ENCODE measurements at places on chromosomes 3 and 15.
A peak's percentile ranks its signal among the peaks of the same experiment; 100 is the strongest.

GRCh38 chr15:35857567-35858226, 311.7 kb upstream of the DPH6 start:
- no peak for DNase-seq

DNA sequence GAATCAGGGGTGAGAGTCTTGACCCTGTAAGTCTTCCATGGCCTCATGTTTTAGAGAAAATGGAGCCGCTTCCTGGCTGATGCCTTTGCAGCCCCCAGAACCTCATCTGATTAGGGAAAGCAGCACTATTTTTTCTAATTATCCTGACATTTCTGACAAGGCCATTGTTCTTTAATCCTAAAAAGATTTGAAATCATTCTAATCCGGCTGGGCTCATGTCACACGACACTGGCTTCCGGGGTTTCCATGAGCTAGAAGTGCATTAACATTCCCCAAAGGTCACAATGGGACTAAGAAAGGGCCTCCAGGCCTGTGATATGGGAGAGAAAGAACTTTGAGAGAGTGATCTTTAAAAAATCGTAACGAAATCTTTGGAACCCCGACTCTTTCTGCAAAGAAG, 33.1 kb downstream of the RBP2 start:
- no peak for DNase-seq

- no peak for DNase-seq
Measured at GRCh38 chr3:125644036-125645005, 49.0 kb upstream of the OSBPL11 start.

DNA sequence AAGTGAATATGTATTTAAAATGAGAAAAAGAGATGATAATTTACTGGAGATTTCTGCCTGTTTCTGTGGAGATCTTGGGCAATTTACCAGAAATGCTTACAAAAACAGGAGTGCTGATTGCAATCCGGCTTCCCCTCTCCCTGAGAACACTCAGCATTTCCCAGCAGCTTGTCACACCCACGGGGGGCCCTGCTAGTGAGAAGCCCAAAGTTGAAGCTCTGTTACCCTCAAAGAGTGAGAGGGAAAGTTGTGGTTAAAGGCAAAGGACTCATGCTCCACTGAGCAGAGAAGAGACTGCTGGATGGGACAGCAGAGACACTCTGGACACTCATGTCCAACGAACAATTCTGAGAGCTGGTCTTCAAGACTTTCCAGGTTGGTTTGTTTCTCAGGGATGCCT, 2.9 kb downstream of the MCTP2 start:
- DNase-seq = peak; percentile 58
